ENCODE measurements at places on chromosomes 16 and 17. TPM values are rescaled to one million over a fixed set of nuclear protein-coding genes. Genes with fewer than 3 reads are reported as not detected.

Gene ASPA
- not detected for total RNA-seq

GRCh38 chr16:11681976-11682654 is 13.9 kb downstream of the SNN start:
- H3K4me3 ChIP-seq, result peak overlapping the region; percentile 65
- peaks cover 11% of the 10 kb centered on the region for H3K4me1 ChIP-seq
- H3K27me3 ChIP-seq, result peaks cover 11% of the 10 kb centered on the region
- no peak for DNase-seq

GRCh38 chr17:50911450-50911849 is 45.3 kb upstream of the TOB1 start:
- no peak for DNase-seq
- H3K36me3 ChIP-seq, result no peaks in the 10 kb centered on the region
- no peak overlapping the region for H3K27ac ChIP-seq
- H3K4me3 ChIP-seq, result no peak overlapping the region

Gene GPR139
- total RNA-seq, result not detected

DNA sequence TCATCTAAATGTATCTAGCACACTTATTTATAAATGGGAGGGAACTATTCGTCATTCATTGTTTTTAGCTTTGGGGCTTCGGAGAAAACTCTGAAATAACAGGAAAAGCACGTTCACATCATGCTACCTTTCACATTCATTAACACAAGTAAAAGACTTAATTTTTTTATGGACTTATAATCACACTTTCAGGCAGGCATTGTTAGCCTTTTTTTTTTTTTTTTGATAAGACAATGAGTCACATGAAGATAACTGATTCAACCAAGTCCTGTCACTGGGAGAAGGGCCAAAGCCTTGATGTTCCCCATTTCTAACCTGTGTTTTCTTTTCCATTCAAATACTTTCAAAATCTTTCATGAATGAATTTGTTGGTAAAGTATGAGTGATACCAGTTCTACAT is 631.3 kb upstream of the CA10 start:
- no peak for DNase-seq
- no peak overlapping the region for H3K27ac ChIP-seq
- H3K27me3 ChIP-seq, result no peaks in the 10 kb centered on the region
- no peaks in the 10 kb centered on the region for H3K36me3 ChIP-seq

DNA sequence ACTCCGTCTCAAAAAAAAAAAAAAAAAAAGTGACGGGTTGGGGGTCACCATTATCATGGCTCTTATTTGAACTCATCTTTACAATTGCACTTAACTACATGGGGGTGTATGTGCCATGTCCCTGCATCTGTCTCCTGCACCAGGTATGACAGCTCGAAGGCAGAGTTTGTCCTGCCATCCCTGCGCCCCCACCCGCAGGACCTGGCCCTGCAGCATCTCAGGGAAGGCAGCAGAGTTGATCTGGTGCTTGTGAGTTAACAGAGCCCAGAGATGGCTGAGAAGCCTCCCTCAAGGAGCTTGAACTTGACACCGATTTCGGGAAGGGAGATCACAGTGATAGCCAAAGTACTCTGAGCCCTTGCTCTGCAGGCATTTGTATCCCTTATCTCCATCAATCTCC is 44.8 kb downstream of the C16orf82 start:
- peaks cover 2% of the 10 kb centered on the region for H3K27me3 ChIP-seq
- H3K27ac ChIP-seq, result no peak overlapping the region
- no peaks in the 10 kb centered on the region for H3K36me3 ChIP-seq
- H3K4me3 ChIP-seq, result no peak overlapping the region
- DNase-seq, result no peak
- no peaks in the 10 kb centered on the region for H3K4me1 ChIP-seq

DNA sequence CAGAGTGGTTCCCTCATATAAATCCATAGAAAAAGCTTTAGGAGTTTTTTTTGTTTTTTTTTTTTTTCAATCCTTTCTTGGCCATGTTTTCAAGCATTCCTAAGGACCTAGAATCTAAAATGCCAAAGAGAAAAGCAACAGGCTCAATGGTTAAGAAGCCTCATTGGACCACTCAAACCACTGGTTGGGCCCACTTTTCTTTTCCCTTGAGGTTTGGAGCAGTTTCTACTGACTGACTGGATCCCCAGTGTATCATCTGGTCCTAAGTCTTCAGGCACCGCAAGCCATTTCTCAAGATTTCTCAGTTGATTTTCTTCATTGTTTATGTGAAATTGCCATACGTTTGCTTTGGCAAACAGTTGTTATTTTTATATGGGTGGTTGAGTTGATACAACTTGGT is 14.4 kb downstream of the METTL9 start:
- no peaks in the 10 kb centered on the region for H3K36me3 ChIP-seq
- peaks cover 35% of the 10 kb centered on the region for H3K4me1 ChIP-seq
- no peak overlapping the region for H3K27ac ChIP-seq
- peaks cover 2% of the 10 kb centered on the region for H3K27me3 ChIP-seq
- DNase-seq, result no peak
- no peak overlapping the region for H3K4me3 ChIP-seq

DNA sequence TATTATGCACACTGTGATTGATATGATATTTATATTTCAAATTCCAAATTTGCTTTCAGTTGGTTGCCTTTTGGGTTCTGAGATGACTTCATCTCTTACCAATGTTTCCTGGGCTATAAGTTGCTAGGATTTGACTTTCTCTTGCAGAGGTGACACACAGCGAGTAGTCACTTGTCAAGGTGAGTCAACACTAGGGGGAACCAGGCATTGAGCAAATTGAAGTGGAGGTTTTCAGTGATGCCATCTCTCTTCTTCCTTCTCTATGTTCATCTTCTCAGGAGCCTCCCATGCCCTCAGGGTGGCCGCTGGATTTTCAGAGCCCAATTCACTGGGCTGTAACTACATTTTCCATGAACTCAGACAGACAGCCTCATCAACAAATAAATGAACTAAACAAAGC is 6.0 kb upstream of the CPD start:
- peaks cover 38% of the 10 kb centered on the region for H3K4me1 ChIP-seq
- no peak overlapping the region for H3K4me3 ChIP-seq
- DNase-seq, result no peak
- H3K27me3 ChIP-seq, result peaks cover 9% of the 10 kb centered on the region
- H3K27ac ChIP-seq, result no peak overlapping the region

Gene XAF1
- total RNA-seq, result 0.38 TPM

DNA sequence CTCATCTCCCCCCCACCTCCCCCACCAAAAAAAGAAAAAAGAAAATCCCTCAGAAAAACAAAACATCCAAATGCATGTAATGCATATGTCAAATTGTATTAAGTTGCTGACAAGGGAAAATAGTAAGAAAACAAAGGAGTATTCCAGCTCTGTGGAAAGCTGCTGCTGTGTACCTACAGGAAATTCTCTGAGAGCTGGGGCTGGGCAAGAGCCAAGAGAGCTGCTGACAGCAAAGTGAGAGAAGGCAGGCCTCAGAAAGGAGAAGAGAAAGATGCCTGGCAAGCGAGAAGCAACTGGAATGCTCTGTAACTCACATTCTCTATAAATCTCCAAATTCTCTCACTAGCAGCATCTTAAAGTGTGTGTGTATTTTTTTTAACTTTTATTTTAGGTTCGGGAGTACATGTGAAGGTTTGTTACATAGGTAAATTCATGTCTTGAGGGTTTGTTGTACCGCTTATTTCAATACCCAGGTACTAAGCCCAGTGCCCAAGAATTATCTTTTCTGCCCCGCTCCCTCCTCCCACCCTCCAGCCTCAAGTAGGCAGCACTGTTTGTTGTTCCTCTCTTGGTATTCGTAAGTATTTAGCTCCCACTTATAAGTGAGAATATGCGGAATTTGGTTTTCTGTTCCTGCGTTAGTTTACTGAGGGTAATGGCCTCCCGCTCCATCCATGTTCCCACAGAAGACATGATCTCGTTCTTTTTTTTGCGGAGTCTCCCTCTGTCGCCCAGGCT is 24.4 kb downstream of the CNTROB start:
- H3K27me3 ChIP-seq, result peaks cover 1% of the 10 kb centered on the region
- H3K4me1 ChIP-seq, result peaks cover 8% of the 10 kb centered on the region
- no peak overlapping the region for H3K27ac ChIP-seq
- DNase-seq, result no peak

DNA sequence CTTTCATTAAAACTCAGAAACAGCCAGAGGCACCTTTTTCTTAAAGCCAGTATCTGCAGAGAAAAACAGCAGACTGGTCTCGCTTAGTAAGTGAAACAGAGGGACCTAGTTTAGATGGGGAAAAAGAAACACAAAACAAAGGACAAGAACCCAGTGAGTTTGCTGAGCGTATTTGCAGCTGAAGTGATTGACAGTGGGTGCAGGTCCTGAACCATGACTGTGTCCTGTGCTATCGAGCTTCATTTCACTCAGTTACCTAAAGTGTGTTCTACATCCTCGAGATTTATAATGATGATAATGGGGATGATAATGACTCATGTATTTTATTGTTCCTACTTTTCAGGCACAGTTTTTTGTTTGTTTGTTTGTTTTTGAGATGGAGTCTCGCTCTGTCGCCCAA is 31.7 kb upstream of the WFIKKN2 start:
- H3K4me3 ChIP-seq, result no peak overlapping the region
- no peak for DNase-seq
- no peak overlapping the region for H3K27ac ChIP-seq
- peaks cover 14% of the 10 kb centered on the region for H3K27me3 ChIP-seq

Gene SLC16A11
- total RNA-seq, result 0.33 TPM

Gene SLC38A8
- not detected for total RNA-seq

- H3K27me3 ChIP-seq, result peaks cover 5% of the 10 kb centered on the region
- no peaks in the 10 kb centered on the region for H3K4me1 ChIP-seq
- no peak for DNase-seq
- H3K4me3 ChIP-seq, result no peak overlapping the region
- H3K27ac ChIP-seq, result no peak overlapping the region
- H3K36me3 ChIP-seq, result no peaks in the 10 kb centered on the region
Measured at GRCh38 chr16:620700-621525, 9.9 kb upstream of the WFIKKN1 start.

Gene C17orf50
- total RNA-seq, result 0.90 TPM

Gene TMEM114
- total RNA-seq, result not detected

DNA sequence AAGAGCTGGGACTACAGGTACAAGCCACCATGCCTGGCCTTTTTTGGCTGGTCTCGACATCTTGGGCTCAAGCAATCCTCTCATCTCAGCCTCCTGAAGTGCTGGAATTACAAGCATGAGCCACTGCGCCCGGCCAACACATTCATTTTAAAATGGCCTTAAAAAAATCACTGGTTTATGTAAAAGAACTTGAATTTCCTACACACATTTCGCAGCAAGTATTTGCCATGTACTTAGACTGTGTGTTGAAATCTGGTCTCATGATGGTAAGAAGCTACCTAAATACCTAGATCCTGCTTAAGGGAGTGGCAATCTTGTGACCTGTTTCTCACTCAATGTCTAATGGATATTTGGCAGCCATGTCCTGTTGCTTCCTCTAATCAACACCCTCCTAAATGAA is 8.5 kb upstream of the CYTH1 start:
- DNase-seq, result no peak
- H3K4me3 ChIP-seq, result no peak overlapping the region
- H3K27me3 ChIP-seq, result no peaks in the 10 kb centered on the region
- no peak overlapping the region for H3K27ac ChIP-seq

- H3K27ac ChIP-seq, result no peak overlapping the region
- H3K4me1 ChIP-seq, result peaks cover 11% of the 10 kb centered on the region
- H3K27me3 ChIP-seq, result peaks cover 11% of the 10 kb centered on the region
Measured at GRCh38 chr17:885971-886571, 93.5 kb downstream of the NXN start.
